DMS79 (cell line): ENCODE measurements at places on chromosomes 2 and 18.

DNA sequence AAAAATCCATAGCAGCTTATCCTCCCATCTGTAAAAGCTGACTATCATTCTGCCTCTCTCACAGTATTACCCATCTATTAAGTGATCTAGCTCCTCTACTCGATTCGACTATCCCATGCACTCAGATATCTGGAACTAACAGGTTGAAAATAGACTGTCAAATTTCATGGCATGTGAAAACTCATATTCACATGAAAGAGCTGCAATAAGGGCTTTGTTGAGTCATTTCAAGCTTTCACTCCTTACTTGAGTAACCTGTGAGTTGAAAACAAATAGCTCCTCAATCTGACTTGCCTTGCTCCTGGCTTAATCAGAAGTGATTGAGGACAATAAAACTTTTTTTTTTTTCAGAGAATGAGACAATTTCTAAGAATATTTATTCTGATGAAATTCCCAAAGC, 192.4 kb upstream of the ERBB4 start:
- no peak for DNase-seq

GRCh38 chr2:73979021-73979420, 5.7 kb upstream of the TET3 start:
- DNase-seq: no peak

GRCh38 chr18:45830917-45831316, 5.4 kb downstream of the SIGLEC15 start:
- no peak for DNase-seq

DNA sequence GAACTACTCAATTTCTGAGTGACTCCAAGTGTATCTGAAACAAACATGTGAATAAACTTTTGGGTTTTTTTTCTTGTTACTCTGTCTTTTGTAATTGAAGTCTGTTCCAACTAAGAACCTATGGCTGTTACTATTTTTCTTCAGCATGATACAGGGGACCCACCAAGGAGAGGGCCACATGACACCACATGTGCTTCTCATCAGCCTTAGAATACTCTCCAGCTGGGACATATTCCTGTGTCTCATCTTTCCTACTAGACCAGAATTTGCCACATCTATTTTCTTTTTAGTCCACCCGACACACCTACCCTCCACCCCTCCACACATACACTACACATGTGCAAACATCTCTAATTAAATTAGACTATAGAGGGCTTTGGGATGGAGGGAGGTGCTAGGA, 191.7 kb upstream of the NDUFV2 start:
- no peak for DNase-seq

GRCh38 chr2:215465256-215465655, 29.4 kb upstream of the FN1 start:
- DNase-seq: no peak

DNA sequence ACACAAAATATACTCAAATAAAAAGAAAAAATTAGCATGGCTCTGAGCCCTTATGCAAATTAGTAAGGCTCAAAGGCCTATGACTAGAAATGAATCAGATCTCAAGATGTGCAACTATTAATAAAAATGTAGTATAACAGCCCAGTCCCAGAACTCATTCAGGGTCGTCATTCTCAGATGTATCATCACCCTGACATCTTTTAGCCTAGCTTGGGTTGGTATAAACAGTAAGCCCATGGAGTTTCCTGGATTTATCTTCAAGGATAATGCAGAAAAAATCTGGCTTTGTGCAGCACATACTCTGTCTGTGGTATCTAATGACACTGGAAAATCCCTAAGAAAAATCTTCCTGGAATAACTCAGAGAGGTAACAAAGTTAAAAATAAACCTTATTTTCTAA, 239.3 kb downstream of the ZNF385B start:
- no peak for DNase-seq
